ENCODE measurements at places on chromosomes 6 and 20.

DNA sequence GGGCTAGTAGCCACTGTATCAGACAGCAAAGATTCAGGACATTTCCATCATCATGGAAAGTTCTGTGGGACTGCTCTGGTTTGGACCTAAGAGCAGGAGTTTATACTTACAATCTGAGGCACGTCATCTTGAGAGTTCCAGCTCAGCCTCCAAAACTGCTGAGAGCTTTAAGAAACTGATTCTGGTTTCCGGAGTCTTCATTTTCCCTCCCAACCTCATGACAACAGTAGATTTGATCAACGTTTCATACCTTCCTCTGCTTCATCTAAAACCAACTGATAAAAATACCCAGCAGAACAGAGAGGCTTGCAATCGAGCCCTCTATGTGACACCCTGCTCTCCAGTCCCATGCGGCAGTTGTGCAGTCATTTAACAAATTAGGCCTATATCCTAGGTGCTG lies 64.3 kb upstream of the EPB41L1 start:
- DNase-seq = no peak

DNA sequence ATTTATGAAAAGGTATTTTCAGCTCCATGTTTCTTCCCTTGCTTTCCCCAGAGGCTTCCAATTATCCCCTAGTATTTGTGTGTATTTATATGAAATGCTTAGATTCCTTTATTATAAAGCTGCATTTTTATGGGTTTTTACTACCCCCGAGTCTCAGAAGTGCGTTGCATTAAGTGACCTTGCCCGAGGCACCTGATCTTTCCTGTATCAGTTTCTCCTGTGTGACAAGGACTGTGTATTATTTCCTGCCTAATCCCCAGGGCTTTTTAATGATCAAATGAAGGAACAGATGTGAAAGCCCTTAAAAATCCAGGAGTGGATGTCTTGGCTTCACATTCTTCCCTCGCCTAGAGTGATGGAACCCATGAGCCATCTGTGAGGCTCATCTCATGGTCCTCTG lies 118.8 kb downstream of the TULP4 start:
- DNase-seq = no peak

DNA sequence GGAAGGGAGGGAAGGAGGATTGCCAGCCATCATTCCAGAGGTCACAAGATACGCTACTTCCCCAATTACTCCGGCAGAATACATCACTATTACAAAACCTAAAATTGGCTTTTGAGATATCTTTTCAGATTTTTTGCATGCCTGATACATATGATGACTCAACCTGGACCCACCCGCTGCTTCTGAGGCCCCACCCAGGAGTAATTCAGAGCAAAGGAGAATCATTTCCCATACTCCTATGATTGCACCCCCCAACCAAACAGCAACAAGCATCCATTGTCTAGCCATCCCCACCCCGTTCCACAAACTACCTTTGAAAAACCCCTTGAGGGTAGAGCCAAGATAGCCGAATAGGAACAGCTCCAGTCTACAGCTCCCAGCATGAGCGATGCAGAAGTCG lies 163.5 kb upstream of the GJE1 start:
- DNase-seq = no peak

DNA sequence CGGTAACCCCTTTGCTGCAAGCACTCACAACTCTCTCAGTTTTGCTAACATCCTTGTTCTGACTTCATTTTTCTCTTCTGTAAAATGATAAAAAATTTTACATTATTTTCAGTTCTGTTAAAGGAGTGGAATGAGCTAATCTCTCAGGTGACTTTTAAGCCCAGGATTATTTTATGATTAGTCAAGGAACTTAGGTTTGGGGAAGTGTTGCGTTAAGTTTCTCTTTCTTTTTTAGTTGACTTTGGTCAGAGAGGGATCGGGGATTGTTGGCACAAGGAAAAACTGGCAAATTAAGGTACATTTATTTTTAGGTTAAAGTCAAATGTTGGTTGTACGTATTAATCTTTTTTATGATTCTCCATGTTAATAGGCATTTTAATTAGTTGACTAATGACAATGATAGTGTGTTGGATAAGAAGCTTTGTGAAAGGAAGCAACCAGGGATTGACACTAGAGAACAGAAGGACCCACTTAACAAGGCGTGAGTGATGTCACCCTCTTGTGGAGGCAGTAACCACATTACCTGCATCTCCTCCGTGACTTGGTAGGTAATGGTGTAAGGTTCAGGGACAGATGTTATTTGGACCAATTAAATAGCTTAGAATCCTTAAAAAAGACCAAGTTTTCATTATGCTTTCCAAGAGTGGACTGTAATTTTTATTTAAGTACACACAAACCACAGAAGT lies 31.6 kb downstream of the CD83 start:
- no peak for DNase-seq
